ENCODE measurements at places on chromosomes 12 and 14.

- DNase-seq = peak; percentile 60
Measured at GRCh38 chr12:121036810-121037326, 2.2 kb downstream of the OASL start.

GRCh38 chr14:70181276-70181675, 7.5 kb downstream of the SLC8A3 start:
- DNase-seq = no peak

- DNase-seq = no peak
Measured at GRCh38 chr14:40028991-40029390, 596.8 kb upstream of the FBXO33 start.

- DNase-seq = no peak
Measured at GRCh38 chr12:98578821-98579220, 14.7 kb upstream of the SLC25A3 start.

DNA sequence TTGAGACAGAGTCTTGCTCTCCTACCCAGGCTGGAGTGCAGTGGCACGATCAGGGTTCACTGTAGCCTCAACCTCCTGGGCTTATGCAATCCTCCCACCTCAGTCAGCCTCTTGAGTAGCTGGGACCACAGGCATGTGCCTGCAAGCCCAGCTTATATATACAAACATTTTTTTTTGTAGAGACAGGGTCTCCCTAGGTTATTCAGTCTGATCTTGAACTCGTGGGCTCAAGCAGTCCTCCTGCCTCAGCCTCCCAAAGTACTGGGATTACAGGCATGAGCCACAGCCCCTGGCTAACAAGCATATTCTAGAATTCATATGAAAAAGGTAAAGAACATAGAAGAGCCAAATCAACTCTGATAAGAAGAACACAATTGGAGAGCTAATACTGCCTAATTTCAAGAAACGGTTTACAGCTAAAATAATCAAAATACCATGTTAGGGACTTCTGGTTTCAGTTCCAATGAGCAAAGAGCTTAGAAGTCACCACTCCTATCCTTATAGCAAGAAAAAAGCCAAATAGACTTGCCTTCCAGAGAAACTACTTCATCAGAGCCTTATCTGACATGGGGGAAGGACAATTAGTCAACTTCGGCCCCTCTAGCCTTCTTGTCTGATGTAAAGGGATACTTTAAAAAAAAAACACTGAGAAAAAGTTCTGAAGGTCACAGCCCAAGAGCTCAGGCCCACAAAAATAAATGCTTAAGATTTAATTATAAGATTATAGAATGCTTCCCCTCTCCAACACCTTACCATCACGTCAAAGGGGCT, 37.6 kb downstream of the TMEM116 start:
- DNase-seq = no peak

DNA sequence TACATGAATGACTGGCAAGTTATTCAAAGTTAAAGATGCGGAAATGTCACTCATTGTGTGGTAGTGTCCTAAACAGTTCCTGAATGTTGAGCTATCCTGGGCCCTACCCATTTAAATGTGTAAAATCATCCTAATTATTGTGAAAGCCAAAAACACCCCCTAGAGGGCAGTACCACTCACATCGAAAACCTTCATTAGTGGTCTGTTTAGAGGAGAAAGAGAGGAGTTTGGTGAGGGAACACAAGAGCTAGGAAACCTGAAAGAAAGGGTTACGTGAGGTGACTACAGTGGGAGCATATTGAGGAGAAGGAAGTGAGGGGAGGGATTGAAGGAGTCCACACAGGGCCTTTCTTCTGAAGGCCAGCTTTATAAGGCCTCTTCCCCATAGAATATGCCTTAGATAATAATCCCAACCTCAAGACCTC, 2.5 kb upstream of the TEP1 start:
- DNase-seq = peak; percentile 74

- DNase-seq = no peak
Measured at GRCh38 chr12:76628745-76629144, 69.2 kb upstream of the OSBPL8 start.
